SHP77 treated with DMSO at 0.1 percent for 48 hours (cell line): ENCODE measurements at places on chromosomes 3 and 15.
A peak's percentile ranks its signal among the peaks of the same experiment; 100 is the strongest.

DNA sequence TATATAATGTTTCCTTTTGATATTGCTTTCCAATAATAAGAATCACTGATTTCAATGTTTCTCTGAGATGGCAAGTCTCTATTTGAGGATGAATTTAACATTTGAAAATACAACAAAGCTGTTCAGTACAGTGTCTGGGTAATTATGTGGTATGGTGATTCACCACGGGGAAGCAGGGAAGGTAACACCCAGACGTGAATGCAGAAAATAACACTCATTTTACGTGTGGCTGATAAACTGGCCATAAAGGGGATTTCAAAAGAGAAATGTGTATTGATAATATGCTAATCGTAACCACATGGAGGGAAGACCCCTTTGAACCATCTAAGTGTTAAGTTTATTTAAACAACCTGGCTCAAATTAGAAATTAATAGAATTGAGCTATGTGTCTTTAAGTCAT lies 344.6 kb downstream of the GRM7 start:
- DNase-seq: no peak

- DNase-seq: no peak
Measured at GRCh38 chr3:66492672-66493071, 8.2 kb downstream of the LRIG1 start.

DNA sequence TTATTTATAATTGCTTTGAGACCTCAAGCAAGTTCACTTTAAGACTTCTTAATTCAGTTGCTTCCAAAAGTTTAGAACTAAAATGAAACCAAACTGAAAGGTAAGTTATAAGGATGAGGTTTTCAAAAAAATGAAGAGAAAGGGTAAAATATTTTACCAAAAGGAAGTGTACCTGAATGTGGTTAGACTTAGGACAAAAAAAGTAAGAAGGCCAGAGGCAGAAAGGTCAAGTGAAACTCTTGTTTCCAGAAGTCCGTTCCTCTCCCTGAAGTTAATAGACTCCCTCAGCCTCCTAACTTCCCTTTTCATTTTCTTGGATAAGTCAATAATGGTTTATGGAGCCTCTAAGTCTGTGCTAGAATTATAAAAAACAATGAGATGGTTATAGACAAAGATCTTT lies 16.6 kb downstream of the BTLA start:
- no peak for DNase-seq

- no peak for DNase-seq
Measured at GRCh38 chr15:57363661-57364060, 12.6 kb upstream of the CGNL1 start.

GRCh38 chr15:77853910-77854309 lies 221.2 kb upstream of the LINGO1 start:
- no peak for DNase-seq

GRCh38 chr3:32840086-32840841 lies 22.5 kb downstream of the TRIM71 start:
- no peak for DNase-seq

DNA sequence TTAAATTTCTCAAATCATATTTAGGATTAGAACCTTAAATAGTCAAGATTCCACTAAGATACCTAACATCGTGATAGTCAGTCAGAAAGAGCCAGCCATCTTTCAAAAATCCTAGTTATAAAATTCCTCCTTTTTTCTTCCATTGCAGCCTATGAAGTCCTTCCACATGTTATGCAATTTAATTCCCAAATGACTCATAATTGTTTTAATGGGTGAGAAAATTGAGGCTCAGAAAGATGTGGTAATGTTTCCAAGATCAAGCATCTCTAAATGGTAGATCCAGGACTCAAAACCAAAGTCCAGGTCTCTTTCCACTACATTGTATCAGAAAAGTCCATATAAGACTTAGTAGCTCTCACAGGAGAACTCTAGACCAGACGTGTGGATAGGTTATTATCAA lies 9.5 kb downstream of the CFAP44 start:
- DNase-seq: no peak

- DNase-seq: no peak
Measured at GRCh38 chr3:99984139-99984538, 130.2 kb downstream of the FILIP1L start.

DNA sequence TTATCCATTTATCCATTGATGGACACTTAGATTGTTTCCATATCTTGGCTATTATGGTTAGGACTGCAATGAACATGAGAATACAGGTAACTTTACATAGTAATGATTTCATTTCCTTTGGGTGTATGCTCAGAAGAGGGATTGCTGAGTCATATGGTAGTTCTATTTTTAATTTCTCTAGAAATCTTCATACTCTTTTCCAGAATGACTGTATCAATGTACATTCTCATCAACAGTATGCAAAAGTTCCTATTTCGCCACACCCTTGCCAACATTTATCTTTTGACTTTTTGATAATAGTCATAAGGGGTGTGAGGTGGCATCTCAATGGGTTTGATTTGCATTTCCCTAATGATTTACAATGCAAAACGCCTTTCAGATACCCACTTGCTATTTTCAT lies 6.2 kb upstream of the NIPA1 start:
- no peak for DNase-seq

- no peak for DNase-seq
Measured at GRCh38 chr3:196788528-196788927, 48.9 kb downstream of the PAK2 start.

DNA sequence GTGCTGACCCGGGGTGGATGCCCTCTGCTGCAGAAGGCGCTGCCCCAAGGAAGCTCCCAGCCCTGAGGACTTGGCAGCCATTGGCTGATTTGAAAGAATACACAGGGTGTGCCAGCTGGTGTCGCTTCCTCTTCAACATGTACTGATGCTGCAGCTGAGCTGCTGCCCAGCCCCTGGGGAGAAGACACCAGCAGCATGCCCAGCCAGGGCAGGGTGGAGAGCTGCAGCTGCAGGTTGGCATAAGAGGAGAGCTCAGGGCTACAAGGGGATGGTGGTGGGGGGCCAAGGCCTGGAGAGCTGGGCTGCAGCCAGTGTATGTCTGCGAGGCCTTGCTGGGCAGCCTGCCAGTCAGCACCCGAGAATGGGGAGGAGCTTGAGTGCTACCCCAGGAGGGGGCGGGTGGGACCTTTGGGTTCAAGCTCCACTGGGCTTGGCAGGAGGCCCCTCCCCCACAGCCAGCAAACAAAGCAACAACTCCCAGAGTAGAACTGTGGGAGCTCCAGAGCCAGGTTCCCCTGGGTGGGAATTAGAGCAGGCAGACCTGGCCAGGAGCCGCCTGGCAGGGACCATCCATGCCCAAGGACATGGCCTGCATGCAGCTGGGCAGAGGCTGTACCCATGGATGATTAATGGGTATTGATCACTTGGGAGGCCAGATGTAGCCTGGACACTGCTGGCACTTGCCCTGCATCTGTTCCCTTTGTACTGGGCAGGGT lies 9.2 kb upstream of the SEMA4B start:
- peak; percentile 78 for DNase-seq

DNA sequence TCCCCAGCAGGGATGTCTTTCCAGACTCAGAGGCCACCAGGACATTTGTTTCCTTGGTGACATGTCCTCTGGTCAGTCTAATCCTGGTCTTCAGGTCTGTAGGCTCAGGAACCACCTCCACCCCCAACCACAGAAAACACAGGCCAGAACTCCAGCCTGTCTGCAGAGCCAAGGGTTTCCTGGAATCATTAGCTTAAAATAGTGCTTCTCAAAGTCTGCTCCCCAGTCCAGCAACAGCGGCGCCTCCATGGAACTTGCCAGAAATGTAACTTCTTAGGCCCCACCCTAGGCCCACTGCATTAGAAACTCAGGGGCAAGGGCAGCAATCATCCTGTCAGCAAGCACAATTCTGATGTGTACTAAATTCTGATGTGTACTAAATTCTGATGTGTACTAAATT lies 20.0 kb downstream of the SLC28A1 start:
- no peak for DNase-seq

DNA sequence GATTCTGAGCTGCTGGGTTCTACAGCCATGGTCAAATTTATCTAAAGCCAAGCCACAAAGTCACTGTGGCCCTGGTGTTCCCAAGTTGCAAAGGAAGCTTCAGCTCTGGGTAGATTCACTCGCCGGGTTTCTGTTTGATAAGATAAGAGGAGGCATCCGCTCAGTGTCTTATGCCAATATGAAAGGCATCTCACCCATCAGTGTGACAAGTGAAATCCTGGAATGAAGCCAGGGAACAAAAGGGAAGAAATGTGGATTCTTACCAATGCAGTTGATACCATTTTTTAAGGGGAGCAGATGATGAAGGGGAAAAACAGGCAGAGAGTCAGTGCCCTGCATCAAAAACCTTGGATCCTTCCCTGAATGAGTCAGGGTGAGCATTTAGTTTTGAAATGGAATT lies 2.8 kb upstream of the CPNE4 start:
- DNase-seq: no peak

DNA sequence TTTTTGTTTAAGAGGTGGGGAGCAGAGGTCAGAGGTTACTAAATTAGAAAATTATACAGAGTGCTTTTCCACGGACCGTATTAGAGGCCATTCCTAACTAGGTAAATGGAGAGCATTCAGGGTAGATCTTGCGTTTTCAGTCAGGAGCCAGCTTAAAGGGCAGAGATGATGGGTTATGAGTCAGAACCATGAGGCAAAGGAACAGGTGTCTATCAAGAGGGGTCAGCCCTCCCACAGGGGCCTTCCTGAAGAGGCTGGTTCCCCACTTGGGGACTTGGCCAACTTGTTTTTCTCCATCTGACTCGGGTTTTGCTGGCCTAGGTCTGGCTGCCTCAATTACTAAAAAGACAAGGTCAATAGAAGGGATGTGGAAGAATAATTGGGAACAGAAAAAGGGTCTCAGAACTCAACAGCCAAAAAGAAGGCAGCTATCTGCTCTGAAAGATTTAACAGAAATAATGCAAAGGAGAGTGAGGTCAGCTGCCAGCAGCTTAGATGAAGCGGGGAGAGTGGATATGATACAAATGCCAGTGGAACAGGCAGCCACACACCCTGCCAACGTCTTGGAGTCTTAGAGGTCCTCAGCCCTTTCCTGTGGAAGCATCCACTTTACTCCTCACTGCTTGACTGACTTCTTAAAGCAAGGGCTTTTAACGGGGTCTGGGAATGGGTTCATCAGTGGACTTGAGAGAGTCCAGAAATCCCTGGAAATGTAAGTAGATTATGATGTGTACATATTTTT lies 17.6 kb downstream of the MTMR14 start:
- no peak for DNase-seq

- no peak for DNase-seq
Measured at GRCh38 chr15:28125673-28126651, 26.8 kb upstream of the OCA2 start.

DNA sequence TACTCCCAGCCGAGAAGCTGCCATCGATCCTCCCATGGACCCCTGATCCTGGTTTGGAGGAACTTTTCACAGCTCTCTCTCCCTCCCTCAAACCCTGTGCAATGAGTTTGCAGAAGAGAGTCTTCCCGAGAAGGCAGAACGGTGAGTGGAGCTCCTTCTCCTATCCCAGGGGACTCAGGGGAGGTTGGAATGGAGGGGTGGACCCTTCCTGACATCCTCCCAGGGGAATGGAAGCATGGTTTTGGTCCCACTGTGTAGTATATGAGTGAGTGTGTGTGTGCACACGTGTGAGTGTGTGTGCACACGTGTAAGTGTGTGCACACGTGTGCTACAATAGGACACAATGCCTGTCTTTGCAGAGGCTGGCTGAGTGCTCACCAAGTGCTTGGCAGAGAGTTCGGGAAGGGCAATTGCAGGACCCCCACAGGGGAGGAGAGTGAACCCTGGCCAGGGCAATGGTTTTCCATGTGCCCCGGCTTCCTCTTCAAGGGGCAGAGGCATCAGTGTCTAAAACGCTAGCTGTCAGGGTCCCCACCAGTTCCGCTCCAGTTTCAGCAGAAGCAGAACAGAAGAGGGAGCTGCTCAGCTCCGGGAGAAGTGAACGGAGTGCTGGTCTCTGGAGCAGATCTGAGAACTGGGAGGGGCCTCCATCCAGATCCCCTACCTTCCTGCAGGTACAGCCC lies 13.8 kb upstream of the IL16 start:
- no peak for DNase-seq

- DNase-seq: no peak
Measured at GRCh38 chr15:86115145-86115801, 35.6 kb downstream of the AGBL1 start.

- DNase-seq: no peak
Measured at GRCh38 chr3:133506215-133506901, 67.1 kb upstream of the CDV3 start.

GRCh38 chr3:196047391-196048030 lies 34.4 kb downstream of the TFRC start:
- no peak for DNase-seq

DNA sequence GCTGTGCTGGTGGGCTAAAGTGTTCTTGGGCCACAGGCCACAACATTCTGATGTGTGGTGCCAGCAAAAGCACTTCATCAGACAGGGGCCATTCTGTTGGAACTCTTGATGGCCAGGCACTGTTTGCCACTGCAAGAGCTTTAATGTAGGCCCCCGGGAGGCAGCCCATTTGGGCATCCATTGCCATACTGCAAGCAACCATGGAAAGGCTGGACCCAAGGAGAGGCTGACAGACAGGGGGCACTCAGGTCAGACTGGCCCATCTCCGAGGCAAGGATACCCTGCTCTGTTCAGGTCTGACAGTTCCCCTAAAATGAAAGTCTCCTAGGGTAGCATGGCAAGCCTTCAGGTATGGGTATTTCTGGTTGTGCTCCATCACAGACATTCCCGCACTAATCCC lies 64.2 kb downstream of the FAM227B start:
- DNase-seq: no peak

DNA sequence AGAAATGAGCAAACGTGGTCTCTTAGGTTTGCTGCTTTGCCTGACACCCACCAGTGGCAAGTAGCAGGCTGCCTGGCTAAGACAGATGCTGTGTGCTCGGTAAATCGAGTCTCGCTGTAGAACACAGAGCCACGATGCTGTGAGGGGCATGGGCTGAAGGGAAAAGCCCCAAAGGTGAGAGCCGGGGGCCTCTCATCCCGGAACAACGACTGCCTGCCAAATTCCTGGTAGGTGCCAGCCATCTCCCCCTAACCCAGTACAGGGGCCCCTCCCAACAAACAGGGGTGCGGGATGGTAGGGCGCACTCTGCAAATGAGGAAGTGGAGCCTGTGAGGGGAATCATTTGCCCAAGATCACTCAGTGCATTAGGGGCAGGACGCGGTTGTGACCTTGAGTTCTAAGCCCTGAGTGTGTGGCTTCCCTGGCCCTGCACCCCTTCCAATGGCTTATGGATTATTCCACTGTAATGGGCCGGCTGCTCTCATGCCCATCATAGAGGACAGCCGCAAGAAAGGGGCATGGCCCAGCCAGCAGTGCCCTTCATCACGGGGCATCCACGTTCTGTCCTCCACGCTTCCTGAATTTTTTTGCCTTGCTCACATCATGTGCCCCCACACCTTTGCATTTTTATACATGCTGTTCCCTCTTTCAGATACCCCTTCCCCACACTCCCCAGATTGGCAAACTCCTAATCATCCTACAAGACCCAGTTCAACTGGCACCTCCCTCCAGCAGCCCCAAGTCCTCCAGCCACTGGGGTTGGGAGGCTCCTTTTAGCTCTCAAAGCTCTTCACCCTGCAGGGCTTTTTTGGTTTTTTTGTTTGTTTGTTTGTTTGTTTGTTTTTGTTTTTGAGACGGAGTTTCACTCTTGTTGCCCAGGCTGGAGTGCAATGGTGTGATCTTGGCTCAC lies 125.4 kb downstream of the NUP210 start:
- DNase-seq: no peak
